Aorta (tissue), 5 donors: ENCODE measurements at places on chromosomes 11 and 22. TPM values are rescaled to one million over a fixed set of nuclear protein-coding genes. Genes with fewer than 3 reads are reported as not detected.

GRCh38 chr11:69450064-69450856 lies 31.2 kb upstream of the LINC01488 start:
- H3K27me3 ChIP-seq = no peaks in the 10 kb centered on the region
- no peaks in the 10 kb centered on the region for H3K4me1 ChIP-seq
- no peak overlapping the region for H3K27ac ChIP-seq
- no peak overlapping the region for H3K4me3 ChIP-seq

- no peak overlapping the region for H3K4me3 ChIP-seq
- H3K36me3 ChIP-seq = no peaks in the 10 kb centered on the region
- H3K4me1 ChIP-seq = peaks cover 13% of the 10 kb centered on the region
- H3K27me3 ChIP-seq = no peaks in the 10 kb centered on the region
- no peak for DNase-seq
These were observed 8.7 kb downstream of the YAP1 start for GRCh38 chr11:102118937-102119336.

- peak overlapping the region; percentile 4 for H3K27ac ChIP-seq
- DNase-seq = peak; percentile 57
- H3K4me3 ChIP-seq = no peak overlapping the region
- peaks cover 5% of the 10 kb centered on the region for H3K4me1 ChIP-seq
- H3K27me3 ChIP-seq = no peaks in the 10 kb centered on the region
These were observed 40.7 kb downstream of the ZNRF3 start for GRCh38 chr22:28923826-28924732.

Gene OR52I2
- not detected for total RNA-seq

Gene MED15
- total RNA-seq = 93.7 TPM

Gene TMEM86A
- total RNA-seq = 4.4 TPM

Gene ESAM
- 95.1 TPM for total RNA-seq
